ENCODE measurements at places on chromosomes 5 and 9. TPM values are rescaled to one million over a fixed set of nuclear protein-coding genes. Genes with fewer than 3 reads are reported as not detected.
A peak's percentile ranks its signal among the peaks of the same experiment; 100 is the strongest.

NUTM2G gene
- not detected for total RNA-seq

FOXD4L6 gene
- total RNA-seq = not detected

AGXT2 gene
- total RNA-seq = 24.7 TPM

CCNI2 gene
- total RNA-seq = not detected

IFNE gene
- total RNA-seq = not detected

PCDHGA5 gene
- 0.68 TPM for total RNA-seq

IGFBPL1 gene
- total RNA-seq = 0.33 TPM

GRCh38 chr9:99169086-99169485 is 52.7 kb downstream of the ALG2 start:
- no peak for DNase-seq

DNA sequence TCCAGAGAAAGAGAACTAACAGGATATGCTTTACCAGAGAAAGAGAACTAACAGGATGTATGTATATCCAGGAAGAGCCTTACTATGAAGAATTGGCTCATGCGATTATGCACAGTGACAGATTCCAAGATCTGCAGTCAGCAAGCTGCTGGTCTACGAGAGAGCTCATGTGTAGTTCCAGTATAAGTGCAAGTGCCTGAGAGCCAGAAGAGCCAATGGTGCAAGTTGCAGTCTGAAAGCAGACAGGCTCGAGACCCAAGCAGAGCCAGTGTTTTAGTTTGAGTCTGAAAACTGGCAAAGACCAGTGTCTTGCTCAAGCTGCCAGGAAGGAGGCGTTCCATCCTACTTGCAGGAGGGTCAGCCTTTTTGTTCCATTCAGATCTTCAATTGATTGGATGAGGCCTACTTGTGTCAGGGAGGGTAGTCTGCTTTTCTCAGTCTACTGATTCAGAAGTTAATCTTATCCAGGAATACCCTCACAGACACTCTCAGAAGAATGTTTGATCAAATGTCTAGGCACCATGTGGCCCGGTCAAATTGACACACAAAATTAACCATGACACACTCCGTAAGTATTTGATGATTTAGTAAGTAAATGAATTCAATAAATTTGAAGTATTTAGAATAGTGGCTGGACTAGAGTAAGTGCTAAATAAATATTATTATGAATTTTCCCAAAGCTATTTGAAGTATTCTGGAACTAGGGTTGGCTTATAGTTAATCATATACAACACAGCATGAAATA is 372.1 kb upstream of the SGCD start:
- no peak for DNase-seq

DNA sequence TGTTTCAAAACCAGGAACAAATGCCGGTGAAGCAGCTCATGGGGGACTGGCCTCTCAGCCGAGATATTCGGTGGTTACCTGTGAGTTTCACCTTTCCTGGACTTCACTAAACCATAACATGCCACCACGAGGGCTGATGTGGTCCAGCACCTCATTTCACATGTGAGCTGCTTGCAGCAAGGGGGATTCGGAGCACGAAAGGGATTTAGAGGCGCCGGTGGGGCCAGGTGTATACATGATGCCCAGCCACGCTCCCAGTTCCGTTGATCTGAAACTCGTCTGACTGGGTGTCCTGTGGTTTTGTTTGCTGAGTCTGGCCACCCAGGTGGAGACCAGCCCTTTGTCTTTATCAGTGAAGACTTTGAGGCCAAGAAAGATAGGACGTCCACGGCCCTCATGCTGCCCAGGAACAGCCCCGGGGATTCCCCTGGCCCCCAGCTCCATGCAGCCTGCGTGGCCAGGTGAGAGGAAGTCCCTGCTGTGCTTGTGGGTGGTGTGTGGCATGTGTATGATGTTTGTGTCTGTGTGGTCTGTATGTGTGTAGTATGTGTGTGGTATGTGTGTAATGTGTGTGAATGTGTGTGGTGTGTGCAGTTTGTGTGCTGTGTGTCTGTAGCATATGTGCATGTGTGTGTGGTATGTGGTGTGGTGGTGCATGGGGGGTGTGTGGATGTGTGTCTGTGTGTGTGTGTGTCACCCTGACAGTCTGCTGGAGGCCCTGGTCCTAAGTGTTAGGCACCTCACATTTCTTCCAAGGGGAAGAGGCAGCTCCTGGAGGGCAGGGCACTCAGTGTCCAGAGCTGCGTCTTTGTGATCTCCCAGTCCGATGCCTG is 23.4 kb downstream of the PHF2 start:
- DNase-seq = no peak

GRCh38 chr5:9222054-9222976 is 323.6 kb downstream of the SEMA5A start:
- no peak for DNase-seq

- peak; percentile 94 for DNase-seq
Measured at GRCh38 chr9:129568560-129569501, 52.1 kb downstream of the C9orf50 start.

DNA sequence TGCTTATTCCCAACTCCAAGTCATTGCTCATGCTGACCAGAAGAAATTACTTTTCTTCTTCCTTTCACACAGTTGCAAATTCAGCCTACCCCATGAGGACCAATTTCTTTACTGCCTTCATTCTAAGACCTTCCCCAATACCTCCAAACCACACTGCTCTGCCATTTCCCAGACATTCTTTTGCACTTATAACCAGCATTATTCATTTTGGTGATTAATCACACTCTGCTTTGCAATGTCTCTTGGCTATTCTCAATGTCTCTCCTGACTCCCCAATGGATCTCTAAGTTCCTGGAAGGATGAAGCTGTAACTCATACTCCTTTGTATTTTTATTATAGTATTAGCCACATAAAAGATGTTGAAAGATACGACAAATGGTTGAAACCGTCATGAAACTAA is 105.7 kb upstream of the RANBP3L start:
- no peak for DNase-seq

DNA sequence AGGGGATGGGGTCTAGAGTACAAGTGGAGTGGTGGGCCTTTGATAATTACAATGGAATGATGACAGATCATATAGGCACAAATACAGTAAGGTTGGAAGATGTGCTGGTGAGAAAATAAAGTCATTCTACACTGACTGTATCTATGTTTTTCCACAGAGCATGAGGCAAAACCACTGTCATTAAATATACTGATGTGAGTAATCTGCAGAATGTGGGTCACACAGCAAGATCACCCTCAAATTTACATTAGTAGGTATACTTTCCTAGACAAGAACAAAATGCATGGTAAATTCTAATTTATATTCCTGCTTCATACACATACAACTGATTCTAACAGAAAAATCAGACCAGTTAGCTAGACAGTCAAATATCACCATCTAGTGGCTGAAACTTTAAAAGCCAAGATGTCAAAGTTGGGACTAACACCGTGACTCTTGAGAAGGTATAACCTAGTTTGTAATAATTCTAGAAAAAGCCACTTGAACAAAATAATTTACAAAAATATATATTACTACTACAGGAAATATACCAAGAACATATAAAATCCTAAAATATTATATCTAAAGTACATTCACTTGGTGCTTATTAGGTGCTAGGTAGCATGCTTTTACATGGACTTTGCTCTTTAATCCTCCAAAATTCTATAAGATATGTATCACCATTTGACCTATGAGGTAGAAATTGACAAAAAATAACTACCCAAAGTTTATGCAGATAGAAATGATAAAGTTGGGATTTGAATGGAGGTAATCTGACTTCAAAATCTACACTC is 19.5 kb downstream of the TTC33 start:
- no peak for DNase-seq

GRCh38 chr5:137651022-137651421 is 84.9 kb downstream of the KLHL3 start:
- DNase-seq = no peak

DNA sequence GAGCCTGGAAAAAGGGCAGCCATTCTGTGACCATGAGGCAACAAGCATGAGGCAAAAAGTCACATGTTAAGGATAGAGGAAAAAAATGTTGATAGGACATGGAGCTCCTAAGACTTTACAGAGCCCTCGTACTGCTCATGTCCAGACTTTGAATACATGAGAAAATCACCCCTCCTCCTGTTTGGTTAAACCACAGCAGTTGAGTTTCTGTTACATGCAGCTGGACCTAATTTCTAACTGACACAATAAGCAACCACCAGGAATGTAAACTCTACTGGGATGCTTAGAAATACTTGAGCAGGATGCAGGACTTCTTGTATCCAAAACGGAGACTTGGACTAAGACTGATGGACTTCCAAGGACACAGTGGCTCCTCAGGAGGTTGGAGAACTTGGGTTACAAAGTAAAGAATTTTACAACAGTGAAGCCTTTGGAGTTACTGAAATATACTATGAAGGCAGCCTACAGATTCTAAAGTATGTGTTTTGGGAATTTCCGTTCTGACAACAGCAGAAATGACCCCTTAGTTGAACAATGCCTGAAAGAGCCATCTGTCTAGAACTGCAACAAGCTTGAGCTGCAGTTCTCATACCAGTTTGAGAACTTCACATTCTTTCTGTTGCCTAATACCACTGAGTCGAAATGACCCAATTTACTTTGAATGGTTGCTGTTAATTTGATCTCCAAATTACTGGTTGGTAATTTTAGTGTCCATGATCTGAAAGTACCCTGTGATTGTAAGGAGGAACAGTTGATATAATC is 268.9 kb downstream of the PIK3R1 start:
- DNase-seq = no peak

GRCh38 chr9:13179257-13179656 is 100.2 kb downstream of the MPDZ start:
- no peak for DNase-seq

- no peak for DNase-seq
Measured at GRCh38 chr5:139137697-139138096, 60.5 kb downstream of the SIL1 start.

Data from right lobe of liver (tissue), 6 donors.